ENCODE measurements at places on chromosomes 11 and 22.

DNA sequence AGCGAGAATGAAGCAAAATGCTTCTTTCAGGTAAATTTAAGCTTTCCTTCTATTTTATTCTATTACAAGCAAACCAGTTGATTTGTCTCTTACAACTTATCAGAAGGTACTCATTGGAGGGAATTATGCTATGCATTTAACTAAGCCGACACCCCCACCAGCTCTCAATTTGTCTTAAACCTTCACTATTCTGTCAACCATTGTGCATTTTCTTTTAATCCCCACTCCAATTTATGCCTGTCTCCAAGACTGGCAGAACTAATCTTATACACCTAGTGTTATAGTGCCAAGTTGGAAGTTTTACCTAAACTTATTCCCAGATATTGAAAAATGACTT, 12.5 kb downstream of the TAF1D start:
- no peak for DNase-seq

- DNase-seq, result no peak
Observed at GRCh38 chr11:122720107-122720881, 64.8 kb downstream of the UBASH3B start.

DNA sequence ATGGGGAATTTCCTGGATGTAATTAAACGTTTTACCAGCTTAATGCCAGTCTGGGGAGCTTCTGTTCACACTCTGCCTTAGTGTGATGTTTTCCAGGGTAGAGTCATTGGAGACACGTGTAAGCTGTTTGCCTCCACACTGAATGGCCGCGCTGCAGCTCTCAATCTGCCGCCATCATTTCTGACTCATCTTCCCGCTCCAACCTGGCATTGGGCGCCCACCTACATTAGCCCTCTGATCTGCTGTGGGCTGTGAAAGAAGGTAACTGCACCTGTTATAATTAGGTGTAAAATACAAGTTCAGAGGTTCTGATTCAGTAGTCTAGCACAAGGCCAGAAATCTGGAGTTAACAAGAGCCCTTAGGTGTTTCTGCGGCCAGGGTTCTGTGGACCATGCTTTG, 54.6 kb downstream of the MN1 start:
- no peak for DNase-seq

GRCh38 chr11:28017816-28018215, 90.1 kb downstream of the KIF18A start:
- no peak for DNase-seq

GRCh38 chr11:93905384-93905783, 55.0 kb upstream of the VSTM5 start:
- no peak for DNase-seq

- no peak for DNase-seq
Observed at GRCh38 chr22:45576273-45576625, 73.6 kb downstream of the FBLN1 start.

DNA sequence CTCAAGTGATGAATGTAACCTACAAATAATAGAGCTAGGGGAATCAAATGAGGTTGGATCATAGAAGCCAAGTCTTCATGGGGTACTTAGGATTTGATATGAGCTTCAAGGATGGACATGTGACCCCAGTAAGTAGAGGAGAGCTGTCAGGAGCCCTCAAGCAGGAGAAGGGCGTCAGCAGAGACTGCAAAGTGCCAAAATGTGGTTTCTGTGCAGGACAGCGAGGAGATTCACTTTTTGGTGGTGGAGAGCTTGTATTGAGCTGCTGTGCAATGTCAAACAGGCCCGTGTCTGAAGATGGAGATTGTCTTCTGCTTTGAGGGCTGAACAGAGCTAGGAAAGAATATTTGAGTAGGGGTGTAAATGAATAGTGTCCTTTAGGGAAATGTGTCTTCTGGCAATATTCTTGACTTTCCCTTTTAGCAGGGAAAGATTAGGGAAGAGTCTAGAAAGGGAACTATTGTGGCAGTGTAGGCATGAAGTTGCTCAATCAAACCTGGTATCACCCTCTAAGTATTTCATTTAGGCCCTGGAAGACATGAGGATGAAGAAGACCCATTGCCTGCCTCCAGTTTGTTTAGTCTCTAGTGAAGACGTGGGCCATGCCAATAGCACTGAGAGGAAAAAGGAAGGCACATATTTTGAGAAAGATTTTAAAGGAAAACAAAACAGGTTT, 31.2 kb upstream of the SORL1-AS1 start:
- DNase-seq, result no peak

- DNase-seq, result no peak
Observed at GRCh38 chr11:123754101-123754568, at the start of gene OR6X1. OR6X1 (minus strand) TSS chr11:123754518; CDS start chr11:123754518, 0 bp downstream.

- no peak for DNase-seq
Observed at GRCh38 chr11:20654038-20654437, 15.3 kb upstream of the NELL1 start.

DNA sequence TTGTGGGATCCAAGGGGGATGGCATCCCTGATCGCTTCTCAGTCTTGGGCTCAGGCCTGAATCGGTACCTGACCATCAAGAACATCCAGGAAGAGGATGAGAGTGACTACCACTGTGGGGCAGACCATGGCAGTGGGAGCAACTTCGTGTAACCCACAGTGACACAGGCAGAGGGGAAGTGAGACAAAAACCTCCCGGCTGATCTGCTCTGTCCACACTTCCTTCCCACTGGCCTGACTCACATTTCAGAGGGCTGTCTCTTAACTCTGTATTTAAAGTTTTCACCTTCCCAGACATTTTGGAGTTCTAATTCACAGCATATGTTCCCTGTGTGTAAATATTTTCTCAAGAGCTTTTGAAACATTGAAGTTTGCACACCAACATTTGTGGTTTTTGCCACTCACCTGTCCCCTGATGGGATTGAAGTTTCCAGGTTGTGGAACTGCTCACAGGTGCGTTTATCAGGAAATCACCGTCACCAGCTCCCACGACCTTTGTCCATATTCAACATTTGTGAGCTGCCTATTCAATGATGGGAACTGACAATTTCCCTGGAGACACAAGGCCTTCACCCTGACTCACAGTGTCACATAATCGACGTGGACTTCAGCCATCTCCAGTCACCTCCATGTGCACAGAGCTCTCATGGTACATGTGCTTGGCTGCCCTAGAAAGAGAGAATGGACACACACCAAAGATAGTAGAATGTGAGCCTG, 99.2 kb downstream of the VPREB1 start:
- no peak for DNase-seq

DNA sequence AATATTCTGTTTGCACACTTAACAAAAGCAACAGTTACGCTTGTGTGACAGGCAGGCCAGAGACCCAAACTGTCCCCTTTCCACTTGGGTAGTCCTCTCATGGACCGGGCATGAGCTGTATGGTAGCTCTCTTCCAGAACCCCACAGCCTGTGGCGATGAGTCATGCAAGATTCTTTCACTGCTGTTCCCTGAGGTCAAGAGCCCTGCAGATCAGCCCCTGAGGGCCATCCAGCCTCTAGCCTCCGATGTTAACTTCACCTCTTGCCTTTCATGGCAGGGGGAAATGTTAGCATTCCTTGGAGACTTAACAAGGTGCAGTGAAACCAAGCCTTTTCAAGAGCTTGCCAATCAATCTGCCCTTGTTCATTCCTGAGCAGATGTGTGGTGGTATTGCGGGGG, 63.2 kb upstream of the DEUP1 start:
- DNase-seq, result no peak

DNA sequence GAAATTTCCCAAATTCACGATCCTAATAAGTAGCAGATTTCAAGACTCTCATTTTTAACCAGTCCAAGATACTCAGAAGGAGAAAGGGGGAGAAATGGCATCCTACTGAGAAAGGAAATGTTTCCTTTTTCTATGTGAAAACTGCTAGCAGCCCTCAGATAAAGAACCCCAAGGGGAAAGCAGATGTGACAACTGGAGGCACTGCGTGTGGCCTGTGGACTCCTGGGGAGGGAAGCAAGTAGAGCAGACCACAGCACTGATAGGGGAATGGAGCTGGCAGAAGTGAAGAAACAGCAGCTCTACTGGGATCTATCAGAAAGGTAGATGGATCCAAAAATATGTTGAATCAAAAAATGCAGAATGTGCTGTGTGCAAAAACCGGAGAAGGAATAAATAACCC, 239.7 kb upstream of the API5 start:
- no peak for DNase-seq

Measured in stimulated activated CD8-positive, alpha-beta memory T cell treated with anti-CD3 and anti-CD28 coated beads, Interleukin-7, amount 100 ng/mL, for 48 hours (primary cell).